ENCODE measurements at places on chromosomes 4 and X.

DNA sequence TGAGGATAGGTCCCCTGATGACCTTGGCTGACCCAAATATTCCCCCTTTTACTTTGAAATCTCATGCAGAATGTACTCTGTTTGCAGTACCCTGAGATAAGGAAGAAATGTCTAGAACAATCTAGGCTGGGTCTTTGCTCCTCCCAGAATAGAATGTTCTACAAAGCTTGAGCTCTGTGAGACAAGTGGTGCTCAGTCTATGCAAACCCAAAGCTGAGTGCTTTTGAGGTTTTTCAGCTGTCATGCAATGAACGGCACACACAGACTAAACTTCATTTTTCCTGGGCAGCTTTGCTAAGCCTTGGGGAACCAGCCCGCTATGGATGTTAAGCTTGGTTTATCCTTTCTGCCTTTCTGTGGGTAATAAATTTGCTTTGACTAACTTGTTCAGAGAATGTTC lies 513.6 kb downstream of the FAT4 start:
- DNase-seq, result no peak

- no peak for DNase-seq
These were observed 2.7 kb downstream of the AFP start for GRCh38 chr4:73438582-73439215.

DNA sequence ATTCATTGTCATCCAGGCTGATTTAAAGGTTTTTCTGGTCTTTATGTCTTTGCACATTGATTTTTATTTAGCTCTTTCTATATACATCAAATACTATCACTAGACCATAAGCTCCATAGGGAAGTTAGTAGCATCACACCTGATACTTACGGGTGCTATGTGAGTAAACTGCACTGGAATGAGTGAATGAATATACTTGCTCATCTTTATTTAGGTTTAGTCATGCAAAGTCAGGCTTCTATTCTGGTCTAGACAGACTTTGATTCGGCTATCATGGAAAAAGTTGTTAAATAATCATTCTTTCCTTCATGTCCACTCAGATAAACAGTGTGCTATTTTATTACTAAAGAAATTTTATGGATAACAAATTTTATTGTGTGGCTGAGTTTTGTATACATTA lies 457.8 kb upstream of the PCDH7 start:
- DNase-seq, result no peak

DNA sequence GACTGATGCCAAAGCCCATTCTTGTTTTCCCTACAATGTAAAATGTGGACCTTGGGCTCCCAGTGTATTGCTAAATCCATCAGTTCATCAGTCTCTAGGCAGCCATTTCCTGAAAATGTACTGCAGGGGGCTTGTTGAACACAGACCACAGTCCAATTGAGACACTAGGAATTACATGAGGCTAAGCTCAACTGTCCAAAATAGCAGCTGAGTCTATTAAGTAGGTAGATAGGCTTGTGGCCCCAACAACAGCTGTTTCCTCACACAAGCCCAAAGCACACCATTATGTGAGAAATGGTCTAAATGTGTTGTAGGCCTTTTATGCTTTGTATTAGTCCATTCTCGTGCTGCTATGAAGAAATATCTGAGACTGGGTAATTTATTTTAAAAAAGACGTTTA lies 60.0 kb upstream of the PAK3 start:
- no peak for DNase-seq

DNA sequence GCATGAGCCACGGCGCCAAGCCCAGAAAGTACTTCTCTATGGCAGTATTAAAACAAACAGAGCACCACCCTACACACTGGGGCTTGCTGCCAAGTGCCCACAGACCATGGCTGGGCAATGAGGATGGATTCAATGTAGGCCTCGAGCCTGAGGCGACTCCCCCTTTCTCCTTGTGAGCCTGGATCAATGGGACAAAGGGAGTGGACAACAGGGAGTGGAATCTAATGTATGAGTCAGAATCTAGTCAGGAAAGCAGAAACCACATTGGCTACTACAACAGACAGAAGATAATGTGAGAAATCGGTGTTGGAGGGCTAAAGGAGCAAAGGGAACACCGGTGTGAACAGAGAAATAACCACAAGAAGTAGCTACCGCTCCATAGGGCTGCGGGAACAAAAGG lies 37.7 kb upstream of the OCIAD2 start:
- DNase-seq, result no peak

GRCh38 chr4:3426465-3427133 lies 15.2 kb upstream of the HGFAC start:
- no peak for DNase-seq

DNA sequence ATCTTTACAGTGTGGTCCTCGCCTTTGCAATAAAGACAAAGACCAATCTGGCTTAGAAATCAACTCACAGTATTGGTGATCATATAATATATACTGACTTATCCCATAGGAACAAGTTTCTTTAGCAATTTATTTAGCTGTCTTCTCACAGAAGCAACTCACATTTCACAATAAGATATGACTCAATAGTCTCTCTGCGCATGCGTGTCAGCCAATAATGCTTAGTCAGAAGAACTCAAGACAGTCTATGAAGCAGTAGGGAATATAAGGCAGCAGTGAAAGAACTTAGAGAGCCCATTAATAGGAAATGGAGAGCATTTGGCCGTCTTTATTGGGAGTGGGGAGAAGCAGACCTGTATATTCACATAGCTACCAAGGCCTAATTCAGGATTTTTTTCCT lies 216.7 kb downstream of the IL13RA2 start:
- DNase-seq, result no peak

DNA sequence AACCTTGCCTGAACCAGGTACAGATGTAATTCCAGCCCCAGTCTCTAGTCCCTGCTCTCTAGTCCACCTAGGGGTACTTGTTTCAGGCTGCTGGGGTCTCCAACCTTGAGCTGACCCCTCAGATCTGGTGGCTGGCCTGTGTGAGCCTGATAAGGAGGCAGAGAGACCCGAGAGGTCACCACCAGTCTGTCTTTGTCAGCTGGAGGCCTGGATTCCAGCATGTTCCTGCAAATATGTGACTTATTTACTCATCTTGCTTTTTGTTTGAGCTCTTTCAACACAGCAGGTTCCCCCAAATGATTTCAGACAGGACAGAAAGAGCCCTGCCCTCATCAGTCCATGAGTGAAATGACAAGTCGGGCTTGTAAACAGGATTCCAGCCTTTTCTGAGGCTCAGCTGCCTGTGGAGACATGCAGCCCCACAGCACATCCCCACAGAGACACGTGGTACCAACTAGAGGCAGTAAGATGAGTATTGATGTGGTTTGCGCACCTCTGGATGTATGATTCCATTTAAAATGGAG lies 37.5 kb upstream of the STK26 start:
- no peak for DNase-seq

DNA sequence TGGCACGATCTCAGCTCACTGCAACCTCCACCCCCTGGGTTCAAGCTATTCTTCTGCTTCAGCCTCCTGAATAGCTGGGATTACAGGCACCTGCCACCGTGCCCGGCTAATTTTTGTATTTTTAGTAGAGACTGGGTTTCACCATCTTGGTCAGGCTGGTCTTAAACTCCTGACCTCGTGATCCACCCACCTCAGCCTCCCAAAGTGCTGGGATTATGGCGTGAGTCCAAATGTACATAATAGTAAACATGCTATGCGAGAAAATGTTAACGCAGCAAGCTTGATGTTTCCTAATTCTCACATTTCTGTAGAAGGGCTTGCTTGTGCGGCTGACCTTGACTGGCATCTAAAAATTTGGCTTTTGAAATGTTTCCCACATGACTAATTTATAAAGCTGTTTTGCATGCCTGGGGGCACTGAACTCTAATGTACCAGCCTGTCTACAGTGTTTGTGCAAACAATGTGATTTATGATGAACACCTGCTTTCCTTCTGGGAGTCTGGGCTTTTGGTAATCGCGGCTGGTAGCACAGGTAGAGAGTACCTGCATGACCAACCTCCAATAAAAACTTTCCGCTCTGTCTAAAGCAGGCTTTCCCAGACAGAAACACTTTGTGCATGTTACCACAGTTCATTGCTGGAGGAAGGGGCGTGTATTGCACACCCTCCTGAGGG lies 216.8 kb downstream of the IL15 start:
- peak; percentile 50 for DNase-seq

DNA sequence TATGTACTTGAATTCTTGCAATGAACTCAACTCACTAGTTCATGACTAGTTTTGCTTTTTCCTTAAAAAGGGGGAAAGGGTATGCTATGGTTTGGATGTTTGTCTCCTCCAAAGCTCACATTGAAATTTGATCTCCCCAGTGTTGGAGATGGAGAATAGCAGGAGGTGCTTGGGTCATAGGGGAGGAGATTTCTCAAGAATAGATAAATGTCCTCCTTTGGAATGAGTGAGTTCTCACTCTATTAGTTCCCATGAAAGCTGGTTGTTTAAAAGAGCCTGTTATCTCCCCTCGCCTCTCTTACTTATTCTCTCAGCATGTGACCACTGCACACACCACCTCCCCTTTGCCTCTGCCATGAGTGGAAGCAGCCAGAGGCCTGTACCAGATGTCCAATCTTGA lies 109.4 kb upstream of the INTU start:
- DNase-seq, result no peak

GRCh38 chr4:129561280-129561679 lies 465.3 kb downstream of the C4orf33 start:
- DNase-seq, result no peak

DNA sequence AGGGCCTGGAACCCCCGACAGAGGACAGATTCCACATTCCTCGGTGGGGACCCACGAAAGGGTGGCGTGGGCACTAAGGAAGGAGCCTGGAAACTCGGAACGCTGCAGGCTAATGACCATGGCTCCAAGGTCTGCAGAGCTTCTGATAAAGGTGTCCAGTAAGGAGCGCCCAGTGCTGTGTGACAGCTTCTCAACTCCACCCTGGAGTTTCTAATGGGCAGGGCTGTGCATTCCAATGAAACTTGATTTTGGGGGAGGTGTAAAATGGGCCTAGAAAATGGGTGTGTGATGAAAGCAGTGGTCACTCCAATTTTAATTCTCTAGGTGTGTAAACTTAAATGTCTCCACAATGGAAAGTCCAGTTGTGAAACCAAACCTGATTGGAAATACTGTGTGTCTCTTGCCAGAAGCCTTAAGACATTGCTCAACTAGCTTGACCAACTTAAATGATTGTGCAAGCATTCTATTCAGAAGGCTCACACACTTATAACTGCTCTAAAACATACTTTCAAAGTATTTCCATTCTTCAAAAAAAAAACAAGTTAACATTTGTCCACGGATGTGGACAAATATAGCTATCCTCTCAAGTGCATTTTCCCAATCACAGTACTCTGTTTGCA lies 52.1 kb downstream of the XAGE2 start:
- DNase-seq, result no peak

GRCh38 chr4:36687681-36688080 lies 406.3 kb downstream of the DTHD1 start:
- no peak for DNase-seq

DNA sequence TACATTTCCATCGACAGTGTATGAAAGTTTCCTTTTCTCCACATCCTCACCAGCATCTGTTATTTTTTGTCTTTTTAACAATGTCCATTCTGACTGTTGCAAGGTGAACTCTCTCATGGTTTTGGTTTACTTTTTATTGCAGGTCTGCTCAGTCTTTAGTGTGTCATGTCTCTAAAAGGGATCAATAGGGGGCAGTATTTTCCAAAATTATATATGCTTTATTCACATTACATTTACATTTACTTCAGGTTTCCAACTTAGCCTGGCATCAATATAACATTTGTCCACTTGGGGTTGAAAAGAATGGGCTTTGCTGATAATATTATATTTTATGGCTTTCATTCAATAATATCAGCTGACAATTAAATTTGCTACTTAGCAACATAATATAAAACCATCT lies 265.0 kb upstream of the SLITRK2 start:
- DNase-seq, result no peak

GRCh38 chr4:156762851-156763250 lies 208.7 kb downstream of the PDGFC start:
- DNase-seq, result peak; percentile 4

- peak; percentile 39 for DNase-seq
These were observed 35.7 kb upstream of the GABRQ start for GRCh38 chrX:152601848-152602616.

DNA sequence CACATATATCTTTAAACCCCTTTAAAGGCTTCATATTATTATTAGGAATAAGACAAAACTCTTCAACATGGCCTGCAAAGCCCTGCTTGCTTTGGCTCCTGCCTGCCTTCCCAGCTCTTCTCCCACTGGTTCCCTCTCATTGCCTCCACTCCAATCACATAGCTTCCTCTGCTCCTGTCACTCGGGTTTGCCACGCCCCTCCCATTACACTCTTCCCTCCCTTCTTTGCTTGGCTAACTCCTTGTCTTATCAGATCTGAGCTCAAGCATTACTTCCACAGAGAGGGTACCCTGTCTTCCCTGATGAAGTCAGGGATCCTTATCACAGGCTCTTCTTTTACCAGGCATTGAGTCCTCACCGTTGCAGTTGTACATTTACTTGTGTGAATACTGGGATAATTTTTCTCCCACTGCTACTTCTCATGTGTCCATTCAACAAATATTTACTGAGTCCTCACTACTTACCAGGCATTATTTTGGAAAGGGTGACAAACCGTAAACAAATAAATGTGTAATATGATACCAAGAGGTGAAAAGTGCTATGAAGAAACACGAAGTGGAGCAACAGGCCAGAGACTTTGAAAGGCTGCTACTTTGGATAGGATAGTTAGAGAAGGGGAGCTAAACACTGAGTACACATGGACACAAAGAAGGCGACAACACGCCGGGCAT lies 3.2 kb upstream of the VGLL1 start:
- peak; percentile 27 for DNase-seq

DNA sequence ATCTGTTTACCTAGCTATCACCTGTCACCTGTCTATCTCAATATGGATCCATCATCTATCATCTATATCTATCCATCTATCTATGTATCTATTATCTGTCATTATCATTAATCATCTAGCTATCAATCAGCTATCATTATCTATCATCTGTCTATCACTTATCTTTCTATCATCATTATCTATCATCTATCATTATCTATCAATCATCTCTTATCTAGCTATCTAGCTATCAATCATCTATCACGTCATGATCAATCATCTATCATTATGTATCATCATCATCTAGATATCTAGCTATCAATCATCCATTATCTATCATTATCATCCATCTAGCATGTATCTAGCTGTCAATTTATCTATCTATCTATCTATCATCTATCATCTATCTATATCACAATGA lies 7.9 kb downstream of the ARSD start:
- no peak for DNase-seq

GRCh38 chr4:42995343-42995944 lies 102.9 kb downstream of the GRXCR1 start:
- peak; percentile 4 for DNase-seq

GRCh38 chrX:108456971-108457477 lies 17.4 kb downstream of the COL4A5 start:
- DNase-seq, result no peak

DNA sequence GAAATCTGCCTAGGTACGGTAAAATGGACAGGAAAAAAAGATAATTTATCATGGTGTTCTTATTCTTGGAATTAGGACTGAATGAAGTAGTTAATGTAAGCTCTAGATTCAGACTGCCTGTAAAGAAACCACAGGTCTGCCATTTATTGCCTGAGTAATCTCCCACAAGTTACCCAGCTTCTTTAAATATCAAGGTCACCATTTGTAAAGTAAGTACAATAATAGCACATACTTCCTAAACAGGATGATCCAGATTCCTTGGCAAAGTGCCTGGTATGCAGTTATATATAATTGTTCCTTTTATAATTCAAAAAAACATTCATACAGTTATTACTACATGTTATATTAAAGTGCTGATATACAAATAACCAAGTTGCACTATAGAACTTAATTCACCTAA lies 368.6 kb downstream of the HNRNPD start:
- no peak for DNase-seq

- DNase-seq, result no peak
These were observed 24.7 kb downstream of the IL3RA start for GRCh38 chrX:1361275-1361674.

All from NCI-H1417 (cell line).